ENCODE measurements at places on chromosomes 6 and 20.

DNA sequence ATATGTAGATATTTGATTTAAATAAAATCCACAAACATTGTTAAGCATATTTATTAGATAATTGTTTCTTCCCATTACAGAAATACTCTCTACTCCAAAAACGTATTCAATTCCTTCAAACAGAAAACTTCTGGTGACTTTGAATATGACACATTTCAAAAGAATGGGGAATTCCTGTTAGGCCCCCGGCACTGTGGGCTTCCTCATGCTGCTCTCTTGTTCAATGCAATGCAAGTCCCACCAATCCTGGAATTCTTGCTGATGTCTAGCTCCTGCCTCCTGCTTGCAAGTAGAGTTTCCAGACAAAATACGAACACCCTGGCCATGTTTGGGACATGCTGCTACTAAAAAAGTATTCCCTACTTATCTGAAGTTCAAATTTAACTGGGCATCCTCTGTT lies 544.1 kb downstream of the QKI start:
- DNase-seq = no peak

- DNase-seq = no peak
These were observed 25.4 kb upstream of the C20orf144 start for GRCh38 chr20:33636776-33637175.

- no peak for DNase-seq
These were observed 50.3 kb downstream of the PRR18 start for GRCh38 chr6:166257911-166258318.

DNA sequence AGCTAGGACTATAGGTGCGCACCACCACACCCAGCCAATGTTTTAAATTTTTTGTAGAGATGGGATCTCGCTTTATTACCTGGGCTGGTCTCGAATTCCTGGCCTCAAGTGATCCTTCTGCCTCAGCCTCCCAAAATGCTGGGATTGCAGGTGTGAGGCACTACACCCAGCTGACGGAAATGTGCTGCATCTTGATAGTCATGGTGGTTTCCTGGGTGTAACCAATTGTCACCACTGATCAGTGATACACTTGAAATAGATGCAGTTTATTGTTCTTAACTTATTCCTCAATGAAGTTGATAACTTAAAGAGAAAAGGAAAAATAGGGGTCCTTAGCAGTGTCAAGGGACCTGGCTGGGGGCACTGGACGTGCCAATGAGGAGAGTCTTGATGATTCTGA lies 92.4 kb downstream of the PPP1R14C start:
- DNase-seq = no peak

GRCh38 chr20:20237093-20237959 lies 130.6 kb upstream of the INSM1 start:
- DNase-seq = no peak

- no peak for DNase-seq
These were observed 179.3 kb upstream of the RUNX2 start for GRCh38 chr6:45148711-45149341.

DNA sequence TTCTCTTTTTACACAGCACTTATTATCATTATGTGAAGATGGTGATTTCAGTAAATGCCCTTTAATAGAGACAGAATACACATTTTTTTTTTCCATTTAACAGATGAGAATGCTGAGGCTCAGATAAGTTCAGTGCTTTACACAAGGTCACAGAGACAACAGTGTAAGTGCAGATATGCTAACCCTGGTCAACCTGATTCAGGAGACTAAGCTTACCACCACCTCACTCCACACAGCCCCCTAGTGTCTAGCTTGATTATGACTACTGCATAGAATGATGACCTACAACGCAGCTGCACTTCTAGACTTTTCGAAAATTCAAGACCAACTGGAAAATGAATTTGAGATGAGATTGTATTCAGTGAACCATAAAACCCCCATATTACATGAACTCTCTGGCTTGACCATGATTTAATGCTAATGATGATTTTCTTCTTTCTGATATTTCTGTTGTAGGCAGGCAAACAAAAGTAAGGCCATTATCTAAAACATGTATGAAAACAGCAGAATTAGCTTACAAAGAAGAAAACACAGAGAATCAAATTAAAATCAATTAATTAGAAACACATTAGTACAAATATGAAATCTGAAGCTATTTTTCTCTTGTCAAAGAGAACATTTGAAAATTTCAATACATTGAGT lies 212.1 kb upstream of the PHACTR1 start:
- DNase-seq = no peak

GRCh38 chr6:78947962-78948361 lies 80.6 kb downstream of the IRAK1BP1 start:
- no peak for DNase-seq

- DNase-seq = no peak
These were observed 1.9 kb downstream of the KLHL32 start for GRCh38 chr6:96926425-96926824.

Measured in hippocampal formation (tissue), 2 donors.